ENCODE measurements at places on chromosomes 5 and 9. TPM values are rescaled to one million over a fixed set of nuclear protein-coding genes. Genes with fewer than 3 reads are reported as not detected.

The NTNG2 gene
- 0.39 TPM for total RNA-seq

DNA sequence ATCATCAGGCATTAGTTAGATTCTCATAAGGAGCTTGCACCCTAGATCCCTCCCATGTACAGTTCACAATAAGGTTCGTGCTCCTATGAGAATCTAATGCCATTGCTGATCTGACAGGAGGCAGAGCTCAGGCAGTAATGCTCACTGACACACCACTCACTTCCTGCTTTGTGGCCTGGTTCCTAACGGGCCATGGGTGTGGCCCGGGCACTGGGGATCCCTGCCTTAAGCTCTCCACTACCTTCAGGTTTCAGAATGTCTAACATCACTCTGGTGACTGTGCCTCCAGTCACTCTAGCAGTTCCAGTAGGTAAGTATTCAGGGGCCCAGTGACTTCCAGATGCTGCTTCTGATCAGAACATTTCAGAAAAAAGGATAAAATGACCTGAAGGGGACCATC is 152.4 kb downstream of the LRRC70 start:
- DNase-seq = no peak

GRCh38 chr9:75939536-75940111 is 49.2 kb downstream of the PCSK5 start:
- no peak for DNase-seq

DNA sequence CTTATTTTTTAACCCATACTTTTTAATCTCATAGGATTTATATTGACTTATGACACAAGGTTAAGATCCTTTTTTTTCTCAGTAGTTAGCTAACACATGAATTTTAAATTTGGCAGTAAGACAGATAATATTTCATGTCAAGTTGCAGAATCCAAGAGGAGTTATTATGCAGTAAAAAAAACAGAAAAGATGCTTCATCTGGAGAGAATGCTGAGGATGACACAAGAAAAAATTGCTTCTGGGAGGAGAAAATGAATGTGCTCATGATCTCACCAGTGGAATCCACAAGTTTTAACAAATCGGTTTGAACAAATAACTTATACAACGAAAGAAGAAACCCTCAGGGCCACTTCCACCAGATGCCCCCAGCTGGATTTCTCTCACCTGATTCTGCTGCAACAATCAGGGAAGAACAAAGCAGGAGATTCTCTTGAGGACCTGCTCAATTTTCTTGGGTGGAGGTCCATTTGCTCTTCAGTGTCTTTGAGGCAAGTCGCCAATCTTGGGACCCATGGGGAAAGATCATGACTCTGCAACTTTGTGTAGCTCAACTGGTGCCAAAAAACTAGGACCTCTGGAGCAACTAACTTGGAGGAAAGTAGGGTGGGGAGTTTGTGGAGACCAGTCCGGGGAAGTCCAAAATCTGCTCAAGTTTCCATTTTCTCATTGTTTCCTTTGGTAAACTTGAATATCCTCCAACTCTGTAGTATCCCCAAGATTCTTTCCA is 50.5 kb upstream of the TNFSF15 start:
- no peak for DNase-seq

DNA sequence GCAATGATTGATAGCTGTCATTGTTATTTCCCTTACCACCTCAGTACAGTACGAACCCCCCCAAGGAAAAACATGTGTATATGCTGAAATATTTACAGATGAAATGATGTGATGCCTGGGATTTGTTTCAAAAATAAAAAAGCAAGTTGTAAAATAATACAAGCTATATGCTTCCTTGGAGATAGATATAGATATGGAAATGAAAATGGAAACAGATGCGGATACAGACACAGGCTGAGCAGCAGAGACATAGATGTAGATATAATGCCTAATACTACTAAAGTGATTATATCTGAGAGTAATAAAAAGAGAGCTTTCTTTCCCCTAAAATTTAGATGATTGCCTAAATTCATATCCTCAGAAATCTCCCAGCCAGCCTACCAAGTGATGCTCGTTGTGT is 127.5 kb upstream of the TNPO1 start:
- no peak for DNase-seq
